Stimulated activated CD4-positive, alpha-beta T cell treated with anti-CD3 and anti-CD28 coated beads, Interleukin-12 subunit alpha, Interleukin-12 subunit beta, amount 100 ng/mL, for 4 hours (primary cell): ENCODE measurements at places on chromosomes 11 and 22.
A peak's percentile ranks its signal among the peaks of the same experiment; 100 is the strongest.

GRCh38 chr11:19185516-19186052 is 16.2 kb downstream of the CSRP3 start:
- DNase-seq: no peak

DNA sequence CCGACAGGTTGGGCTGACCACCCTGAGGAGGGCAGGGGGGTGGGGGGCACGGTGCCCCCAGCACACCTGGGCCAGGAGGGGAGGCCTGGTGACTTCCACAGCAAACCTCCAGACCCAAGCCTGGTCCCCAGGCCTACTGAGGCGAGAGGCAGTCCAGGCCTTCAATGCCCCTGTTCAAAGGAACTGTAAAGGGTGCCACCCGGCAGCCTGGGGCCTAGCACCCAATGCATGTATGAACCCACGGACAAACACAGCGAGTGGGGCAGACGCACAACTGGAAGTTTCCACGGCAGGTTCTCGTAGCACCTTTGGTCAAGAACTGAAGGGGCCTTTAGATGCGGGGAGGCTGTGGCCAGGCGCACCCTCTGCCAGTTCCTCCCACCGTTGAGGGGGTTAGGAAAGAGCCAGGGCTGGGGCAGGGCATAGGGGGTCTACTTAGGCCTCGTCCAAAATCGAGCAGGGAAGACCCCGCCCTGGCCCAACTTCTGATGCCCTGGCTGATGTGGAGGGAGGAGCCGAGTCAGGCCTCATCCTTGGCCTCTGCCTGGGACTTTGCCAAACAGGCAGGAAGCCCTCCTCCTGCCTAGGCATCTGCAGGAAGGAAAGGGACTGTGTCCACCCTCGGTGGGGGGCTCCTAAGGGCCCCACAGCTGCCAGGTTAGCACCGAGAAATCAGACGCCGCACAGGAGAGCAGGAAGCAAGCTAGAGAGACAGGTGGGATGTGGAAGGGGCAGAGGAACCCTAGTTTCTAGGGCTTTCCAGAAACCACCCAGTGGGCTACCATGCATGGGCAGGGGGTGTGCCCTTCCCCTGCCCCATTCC is 6.6 kb downstream of the CBX6 start:
- no peak for DNase-seq

- no peak for DNase-seq
Observed at GRCh38 chr11:42249956-42250355, 790.5 kb upstream of the LRRC4C start.

GRCh38 chr11:113193016-113193415 is 121.4 kb upstream of the TTC12 start:
- DNase-seq: no peak

- DNase-seq: no peak
Observed at GRCh38 chr11:59862252-59862651, 4.0 kb downstream of the TCN1 start.

- DNase-seq: no peak
Observed at GRCh38 chr22:34973926-34974325, 92.0 kb upstream of the ISX start.

- DNase-seq: no peak
Observed at GRCh38 chr22:23262518-23263332, 82.4 kb downstream of the BCR start.

DNA sequence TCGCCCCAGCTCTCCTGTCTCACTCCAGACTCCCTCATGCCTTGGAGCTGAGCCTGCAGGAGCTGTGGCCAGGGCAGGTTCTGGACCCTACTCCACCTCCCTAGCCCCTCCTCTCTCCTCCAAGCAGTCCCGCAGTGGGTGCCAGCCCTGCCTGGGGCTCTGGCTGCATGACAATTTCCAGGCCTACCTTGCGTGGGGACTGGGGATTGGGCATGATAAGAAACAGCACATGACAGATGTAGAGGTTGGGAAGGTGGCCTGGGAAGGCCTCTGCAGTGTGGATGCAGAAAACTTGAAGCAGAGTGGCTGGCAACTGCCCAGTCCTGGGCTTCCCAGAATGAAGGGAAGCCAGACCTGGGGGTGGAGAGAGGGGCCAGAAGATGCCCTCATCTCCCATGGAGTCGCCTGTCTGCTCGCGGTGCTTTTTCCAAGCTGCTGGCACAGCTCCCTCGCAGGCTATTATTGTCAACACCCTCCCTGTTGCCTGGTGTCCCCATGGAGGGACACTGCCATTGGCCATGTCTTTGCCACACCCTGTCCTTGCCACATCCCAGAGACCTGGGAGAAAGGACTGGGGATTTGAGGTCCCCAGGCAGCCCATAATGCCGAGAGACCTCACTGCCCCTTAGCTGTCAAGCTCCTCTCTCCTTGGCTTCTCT is 48.9 kb upstream of the CDON start:
- no peak for DNase-seq

DNA sequence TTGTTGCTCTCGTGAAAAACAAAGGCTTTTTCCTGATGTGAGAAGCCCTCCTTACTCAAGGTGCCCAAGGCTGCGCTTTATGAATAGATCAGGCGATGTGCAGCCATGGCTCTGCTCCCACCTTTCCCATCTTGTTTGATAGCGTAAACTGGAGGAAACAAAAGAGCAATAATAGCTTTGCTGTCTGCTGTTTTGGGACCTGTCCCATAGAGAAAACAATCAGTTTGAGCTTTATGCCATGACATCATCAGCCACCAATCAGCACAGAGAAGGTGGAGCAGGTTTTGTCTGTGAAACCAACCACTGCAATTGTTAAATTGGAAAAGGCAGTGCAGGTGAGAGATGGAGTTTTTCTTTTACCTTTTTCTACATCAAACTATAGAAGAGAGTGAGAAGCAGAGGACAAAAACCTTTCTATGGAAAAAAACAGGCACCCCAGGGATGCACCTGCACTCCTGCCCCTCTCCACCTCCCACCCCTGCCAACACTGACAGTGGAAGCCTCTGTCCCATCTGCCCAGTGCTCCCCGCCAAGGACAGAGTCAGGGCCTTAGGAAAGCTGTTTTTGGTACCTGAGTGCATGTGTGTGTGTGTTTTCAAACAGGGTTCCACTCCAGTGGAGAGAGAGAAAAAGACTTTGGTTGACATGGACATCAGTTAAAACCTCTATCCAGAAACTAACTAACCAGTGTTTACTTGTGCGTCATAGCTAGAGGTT is 80.7 kb downstream of the MICAL3 start:
- DNase-seq: no peak

DNA sequence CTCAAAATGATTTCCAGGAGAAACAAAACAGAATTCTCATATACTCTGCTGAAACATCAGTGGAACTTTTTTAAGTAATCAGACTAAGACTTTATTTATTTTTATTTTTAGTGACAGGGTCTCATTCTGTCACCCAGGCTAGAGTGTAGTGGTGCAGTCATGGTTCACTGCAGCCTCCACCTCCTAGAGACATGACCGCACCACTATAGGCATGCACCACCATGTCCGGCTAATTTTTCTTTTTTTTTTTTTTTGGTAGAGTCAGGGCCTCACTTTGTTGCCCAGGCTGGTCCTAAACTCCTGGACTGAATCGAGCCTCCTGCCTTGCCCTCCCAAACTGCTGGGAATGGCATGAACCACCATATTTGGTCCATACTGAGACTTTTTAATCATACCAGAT is 42.9 kb downstream of the PRDM10 start:
- DNase-seq: no peak

DNA sequence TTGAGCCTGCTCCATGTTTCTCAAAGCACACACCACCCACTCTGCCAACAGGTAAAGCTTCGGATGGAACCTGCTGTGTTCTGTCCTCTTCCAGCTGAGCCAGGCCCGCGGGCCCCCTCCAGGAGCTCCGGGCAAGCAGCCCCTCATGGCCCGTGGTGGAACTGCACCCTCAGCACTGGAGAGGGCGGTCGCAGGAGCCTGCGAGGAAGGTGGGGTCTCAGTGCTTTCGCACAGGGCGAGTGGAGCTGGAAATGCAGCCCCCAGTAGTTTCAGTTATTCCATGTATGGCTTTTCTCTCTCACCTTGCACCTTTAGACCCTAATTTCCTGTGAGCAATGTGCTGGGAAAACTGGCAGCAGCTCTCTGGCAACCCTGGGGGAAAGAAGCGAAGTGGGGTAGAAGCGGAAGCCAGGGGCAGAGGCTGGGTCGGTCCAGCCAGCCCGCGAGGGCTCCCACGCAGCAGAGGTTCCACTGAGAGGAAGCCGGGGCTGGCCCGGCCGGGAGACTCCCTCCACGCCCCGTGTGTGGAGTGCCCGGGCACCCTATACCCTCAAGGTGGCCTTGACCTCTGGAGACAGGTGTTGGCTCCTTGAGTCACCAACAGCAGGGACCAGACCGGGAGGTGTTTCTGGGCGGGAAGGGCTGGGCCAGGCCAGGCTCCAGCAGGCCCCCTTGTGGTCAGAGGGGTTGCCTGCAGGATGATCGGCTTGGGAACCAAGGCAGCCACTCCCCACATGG is 119.9 kb upstream of the TMEM45B start:
- DNase-seq: peak; percentile 64

GRCh38 chr11:75535071-75535470 is 9.3 kb upstream of the GDPD5 start:
- DNase-seq: no peak

DNA sequence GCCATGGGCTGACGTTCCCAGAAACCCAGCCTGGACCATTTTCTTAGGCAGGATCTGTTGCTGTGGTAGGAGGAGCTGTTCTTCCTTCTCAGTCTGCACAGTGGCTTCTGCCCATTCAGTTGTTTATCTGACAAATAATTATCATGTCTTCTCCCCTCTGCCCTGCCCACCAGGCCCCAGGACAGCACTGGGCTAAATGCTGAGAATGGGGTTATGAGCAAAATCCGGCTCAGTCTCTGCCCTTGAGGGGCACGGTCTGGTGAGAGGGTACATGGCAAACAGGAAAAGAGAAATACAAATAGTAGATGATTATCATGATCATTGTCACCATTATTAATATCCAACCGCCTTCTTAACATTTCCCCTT is 42.9 kb downstream of the C11orf96 start:
- DNase-seq: no peak

GRCh38 chr11:88250566-88251242 is 75.5 kb upstream of the RAB38 start:
- DNase-seq: no peak

DNA sequence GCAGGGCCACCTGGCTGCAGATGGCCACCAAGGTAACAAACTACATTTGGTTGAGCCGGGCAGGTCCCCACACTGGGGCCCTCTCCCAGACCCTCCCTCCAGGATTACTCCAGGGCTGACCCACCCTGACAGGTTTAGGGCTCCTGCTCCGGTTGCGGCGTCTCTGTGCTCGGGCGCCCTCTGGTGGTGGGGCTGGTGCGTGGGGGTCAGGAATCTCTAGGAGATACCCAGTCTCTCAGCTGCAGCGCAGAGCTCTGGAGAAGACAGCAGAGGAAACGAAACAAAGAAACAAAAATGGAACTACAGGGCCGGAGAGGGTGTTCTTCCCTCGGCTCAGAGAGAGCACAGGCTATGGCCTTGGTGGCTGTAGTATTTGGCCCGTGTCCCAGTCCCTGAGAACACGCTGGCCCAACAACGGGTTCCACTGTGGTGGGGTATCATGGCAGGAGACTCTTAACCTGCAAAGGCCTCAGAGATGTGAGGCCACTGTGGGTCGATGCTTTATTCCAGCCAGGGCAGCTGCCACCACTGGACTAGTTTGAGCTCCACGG is 2.4 kb downstream of the C11orf96 start:
- peak; percentile 74 for DNase-seq

GRCh38 chr22:33220476-33221080 is 162.4 kb upstream of the SYN3 start:
- no peak for DNase-seq

DNA sequence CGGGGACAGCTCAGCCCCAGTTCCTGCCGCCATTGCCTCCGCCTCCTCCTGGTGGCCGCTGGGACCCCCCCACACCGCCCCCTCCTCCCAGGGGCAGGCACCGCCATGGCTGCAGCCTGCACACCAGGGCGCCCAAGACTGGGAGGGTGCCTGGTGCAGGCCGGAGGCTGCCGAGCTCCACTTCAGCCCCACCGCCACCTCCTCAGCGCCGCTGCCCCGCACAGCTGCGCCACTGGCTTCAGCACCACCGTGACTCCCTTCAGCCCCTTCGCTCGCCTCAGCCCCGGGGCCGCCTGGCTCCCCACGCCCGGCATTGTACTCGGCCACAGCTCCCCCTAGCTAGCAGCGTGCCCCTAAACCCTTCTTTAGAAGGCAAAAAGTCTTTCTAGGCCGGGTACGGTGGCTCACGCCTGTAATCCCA is 131.1 kb downstream of the CRYBB2 start:
- no peak for DNase-seq

GRCh38 chr22:20420157-20420842 is 17.3 kb downstream of the SCARF2 start:
- DNase-seq: no peak

DNA sequence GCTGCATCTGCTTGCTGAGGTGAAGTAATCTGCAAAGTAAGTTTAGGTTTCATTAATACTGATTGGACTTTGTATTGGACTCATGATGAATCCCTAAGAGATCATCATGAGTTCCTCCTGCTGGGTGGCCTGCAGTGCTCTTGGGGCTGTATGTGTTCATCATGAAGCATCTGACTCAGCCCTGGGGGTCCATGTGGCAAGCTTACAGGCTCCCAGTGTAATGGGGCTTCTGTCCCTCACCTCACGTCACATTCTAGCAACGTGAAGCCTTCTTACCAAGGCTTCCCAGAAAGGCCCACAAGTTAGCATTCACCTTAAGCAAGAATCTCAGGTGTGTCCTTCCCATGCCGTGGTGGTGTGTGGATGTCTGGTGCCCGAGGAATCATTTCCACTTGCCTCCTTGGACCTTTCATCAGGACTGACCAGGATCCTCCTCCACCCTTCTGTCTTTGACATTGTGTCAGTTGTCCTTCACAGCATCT is 23.7 kb downstream of the CRKL start:
- DNase-seq: no peak

DNA sequence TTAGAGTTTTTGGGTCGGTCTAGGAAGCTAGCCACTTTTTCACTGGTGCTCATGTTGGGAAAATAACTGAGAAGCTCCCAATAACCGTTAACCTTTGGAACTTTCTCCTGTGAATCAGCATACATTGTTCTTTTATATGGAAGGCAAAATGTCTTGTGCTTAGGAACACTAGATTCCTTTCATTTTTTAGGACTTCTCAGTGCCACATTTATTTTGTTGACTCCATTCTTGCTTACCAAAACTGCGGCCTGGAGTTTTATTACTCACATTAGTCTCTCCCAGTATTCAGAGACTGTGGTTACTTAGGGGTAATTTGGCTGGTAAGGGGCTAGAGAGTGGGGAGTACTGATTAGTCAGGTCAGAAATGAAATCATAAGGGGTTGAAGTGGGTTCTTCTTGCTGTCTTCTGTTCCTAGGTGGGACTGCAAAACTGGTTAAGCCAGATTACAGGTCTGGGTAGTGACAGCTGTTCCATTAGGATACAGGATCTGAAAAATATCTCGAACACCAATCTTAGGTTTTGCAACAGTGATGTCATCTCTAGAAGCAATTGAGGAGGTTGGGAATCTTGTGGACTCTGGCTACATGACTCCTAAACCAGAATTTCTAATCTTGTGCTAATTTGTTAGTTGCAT is 631.4 kb upstream of the LUZP2 start:
- no peak for DNase-seq
